Mucosa of descending colon (tissue), 3 donors: ENCODE measurements at places on chromosomes 5 and 9. TPM values are rescaled to one million over a fixed set of nuclear protein-coding genes. Genes with fewer than 3 reads are reported as not detected.

The AQP7 gene
- total RNA-seq, result 17.2 TPM

GRCh38 chr5:153618867-153619266 lies 128.4 kb downstream of the GRIA1 start:
- no peak for DNase-seq

DNA sequence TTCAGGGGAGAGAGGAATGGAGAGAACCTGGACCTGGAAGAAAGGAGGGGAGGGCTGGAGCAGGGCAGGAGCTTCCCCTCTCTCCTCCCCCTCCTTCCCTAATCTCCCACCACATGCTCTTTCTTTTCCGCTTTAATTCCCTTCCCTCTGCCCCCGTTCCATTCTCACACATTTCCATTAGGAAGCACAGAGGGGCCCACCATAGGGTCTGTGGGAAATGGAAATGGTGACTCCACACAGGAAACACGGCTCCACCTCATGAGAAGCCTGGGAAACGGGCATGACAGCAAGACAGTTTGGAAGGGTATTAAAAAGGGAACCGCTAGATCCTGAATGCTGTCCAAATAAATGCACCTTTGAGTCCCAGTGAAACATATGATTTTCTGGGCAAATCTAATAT lies 64.9 kb upstream of the ENTREP1 start:
- no peak for DNase-seq

DNA sequence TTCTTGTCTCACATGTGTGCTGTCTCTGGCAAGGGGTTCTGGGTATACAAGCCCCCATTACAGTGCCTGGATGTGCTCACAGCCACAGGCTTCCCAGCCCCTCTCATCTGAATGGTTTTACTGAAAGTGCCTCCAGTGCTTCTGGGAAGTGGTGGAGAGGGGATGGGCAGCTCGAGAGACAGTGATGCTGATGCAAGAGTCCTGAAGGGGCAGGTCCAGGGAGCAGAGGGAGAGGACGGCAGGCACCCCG lies 93.5 kb downstream of the PHF2 start:
- peak; percentile 12 for DNase-seq

GRCh38 chr9:9117866-9118265 lies 1318.3 kb upstream of the DMAC1 start:
- DNase-seq, result peak; percentile 29

- no peak for DNase-seq
These were observed 13.0 kb upstream of the ANP32B start for GRCh38 chr9:97970165-97970564.
